NCI-H510A treated with DMSO at 0.1 percent for 48 hours (cell line): ENCODE measurements at places on chromosomes 6 and 20.

GRCh38 chr6:168222115-168223043, 97.2 kb downstream of the DACT2 start:
- no peak for DNase-seq

- DNase-seq: no peak
Observed at GRCh38 chr6:85942844-85943243, 300.2 kb upstream of the SYNCRIP start.

DNA sequence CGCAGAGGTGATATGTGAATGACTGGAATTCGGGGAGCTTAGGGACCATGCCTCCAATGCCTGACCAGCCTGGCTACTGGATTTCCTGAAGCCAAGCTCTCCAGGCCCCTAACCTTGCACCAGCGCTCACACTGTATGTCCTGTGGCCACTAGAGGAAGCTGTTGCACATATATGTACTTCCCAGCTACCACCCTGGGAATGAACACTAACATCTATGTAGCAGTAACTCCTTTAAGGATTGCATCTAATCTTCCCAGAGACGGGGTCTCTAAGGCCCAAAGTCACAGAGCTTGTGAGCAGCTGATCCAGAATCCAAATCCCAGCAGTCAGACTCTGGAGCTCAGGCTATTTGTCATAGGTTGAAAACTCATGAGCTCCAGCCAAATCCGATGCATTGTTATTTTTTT, 20.4 kb upstream of the BPIFB1 start:
- peak; percentile 69 for DNase-seq

DNA sequence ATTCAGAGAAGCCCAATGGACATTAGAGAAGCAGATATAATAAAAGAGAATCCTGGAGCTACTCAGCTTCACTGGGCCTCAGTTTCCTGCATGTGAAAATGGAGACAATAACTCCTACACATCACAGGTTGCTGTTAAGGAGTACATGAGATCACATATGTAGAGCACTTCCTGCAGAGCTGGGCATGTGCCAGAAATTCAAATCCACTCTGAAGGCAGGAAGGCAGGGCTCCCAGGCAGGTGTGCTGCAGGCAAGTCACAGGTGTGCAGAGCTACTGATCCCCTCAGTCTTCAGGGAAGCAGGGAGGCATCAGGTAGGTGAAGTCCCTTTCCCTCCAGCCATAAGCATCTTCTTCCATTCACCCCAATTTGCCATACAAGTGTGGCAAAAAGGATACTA, 48.0 kb downstream of the DST start:
- DNase-seq: peak; percentile 98

DNA sequence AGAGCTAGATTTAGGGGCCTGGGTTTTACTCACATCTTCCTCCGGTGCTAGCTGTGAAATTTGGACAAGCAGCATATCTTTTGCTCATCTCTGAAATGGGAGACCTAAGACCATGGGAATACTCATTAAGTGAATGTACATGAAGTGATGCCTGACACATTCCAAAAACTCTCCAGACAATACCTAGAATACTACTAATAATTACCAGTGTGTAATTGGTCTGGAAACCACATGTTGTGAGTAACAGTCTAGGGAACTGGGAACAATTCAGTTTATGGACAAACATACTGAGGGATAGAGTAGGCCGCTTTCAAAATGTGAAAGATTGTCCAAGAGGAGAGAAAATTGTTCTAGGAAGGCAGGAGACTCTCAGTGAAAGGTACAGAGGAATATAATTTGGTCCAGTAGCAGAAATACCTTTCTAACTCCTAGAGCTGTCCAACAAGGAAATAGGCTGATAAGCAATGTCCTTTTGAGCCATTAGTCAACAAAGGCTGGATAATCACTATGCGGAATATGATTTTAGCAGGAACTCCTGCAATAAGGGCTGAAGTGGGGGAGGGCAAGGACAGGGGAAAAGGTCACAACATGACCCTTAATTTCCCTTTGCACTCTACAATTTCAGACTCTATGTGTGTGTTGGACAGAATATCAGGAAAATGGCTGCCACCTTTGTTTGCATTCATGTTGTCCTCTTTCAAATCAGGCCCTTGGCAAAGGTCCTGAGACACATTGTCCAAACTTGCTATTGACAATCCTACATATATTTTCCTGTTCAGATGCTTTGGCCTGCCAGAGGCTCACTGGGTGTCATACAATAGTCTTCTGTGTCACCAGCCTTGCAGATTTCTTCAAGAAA, 315.4 kb downstream of the PLCB1 start:
- DNase-seq: no peak

- peak; percentile 23 for DNase-seq
Observed at GRCh38 chr6:69866770-69867638, 648 bp downstream of the COL19A1 start.

DNA sequence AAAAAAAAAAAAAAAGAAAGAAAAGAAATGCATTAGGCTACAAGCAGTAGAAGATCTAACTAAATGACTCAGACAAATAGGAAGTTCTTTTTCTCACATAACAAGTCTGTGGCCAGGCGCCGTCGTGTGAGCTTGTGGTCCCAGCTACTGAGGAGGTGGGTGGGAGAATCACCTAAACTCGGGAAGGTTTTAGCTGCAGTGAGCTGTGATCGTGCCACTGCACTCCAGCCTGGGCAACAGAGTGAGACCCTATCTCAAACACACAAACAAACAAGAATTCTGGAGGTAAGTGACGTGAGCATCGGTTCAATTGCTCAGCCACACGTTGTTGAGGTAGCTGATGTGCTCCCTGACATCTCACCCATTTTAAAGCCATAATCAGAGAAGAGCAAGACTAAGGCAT, 37.9 kb upstream of the SLC23A2 start:
- no peak for DNase-seq

DNA sequence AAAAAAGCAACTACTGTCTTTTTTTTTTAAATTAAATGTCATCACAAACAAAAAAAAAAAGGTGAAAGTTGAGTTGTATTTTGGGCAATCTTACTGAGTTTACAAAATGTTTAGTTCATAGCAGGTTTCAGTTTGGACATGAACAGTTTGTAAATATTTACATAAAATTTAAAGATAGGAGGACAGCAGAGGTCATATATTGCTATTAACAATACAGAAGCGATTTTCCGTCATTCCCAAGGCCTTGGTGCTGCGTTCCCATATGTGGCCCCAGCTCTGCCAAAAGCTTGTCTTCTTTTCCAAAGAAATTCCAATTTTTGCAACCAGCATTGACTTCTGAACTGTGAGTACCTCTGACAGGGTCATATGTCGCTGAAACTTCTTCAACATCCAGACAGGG, 5.1 kb downstream of the BACH2 start:
- DNase-seq: no peak

DNA sequence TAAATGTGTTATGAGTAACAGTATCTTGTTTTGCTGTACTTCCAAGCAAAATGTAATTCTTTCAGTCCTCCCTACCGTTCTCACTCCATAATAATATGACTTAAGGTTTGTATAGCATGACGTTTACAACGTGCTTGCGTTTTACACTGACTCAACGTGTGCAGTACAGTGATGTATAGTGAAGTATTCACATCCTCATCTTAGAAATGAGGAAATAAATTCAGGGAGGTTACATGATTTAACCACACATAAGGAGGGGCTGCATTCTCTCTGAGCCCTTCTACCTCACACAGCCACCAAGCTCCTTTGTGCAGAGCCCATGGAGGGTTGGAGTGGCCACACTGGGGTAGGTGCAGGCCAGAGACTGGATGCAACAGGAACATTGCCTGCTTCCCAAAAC, 164.5 kb downstream of the MTHFD1L start:
- no peak for DNase-seq

- DNase-seq: no peak
Observed at GRCh38 chr20:1851396-1851795, 43.8 kb upstream of the SIRPA start.

DNA sequence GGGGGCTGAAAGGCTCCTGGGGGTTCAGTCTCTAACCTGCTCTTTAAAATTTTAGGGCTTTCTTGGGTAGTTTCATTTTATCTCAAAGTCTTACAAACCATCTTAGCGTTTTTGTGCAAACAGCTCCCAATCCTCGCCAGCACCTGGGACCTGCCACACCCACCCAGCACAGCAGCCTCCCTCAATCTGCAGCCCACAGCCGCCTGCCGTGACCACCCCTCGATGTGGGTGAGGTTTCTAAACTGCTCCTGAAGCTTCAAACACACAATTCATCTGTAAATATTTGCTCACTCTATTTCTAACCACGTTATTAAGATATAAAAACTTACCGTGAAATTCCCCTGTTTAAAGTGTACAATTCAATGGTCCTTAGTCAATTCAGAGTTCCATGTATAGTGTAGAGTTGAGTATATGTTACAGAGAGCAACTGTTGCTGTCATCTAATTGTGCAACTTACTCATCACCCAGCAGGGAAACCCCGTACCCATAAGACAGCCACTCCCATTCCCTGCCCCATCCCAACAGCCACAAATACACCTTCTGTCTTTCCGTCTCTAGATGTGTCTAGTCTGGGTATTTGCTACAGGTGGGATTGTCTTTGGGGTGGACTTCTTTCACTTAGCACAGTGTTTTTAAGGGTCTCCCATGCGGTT, 381.0 kb downstream of the TAF4 start:
- DNase-seq: no peak

DNA sequence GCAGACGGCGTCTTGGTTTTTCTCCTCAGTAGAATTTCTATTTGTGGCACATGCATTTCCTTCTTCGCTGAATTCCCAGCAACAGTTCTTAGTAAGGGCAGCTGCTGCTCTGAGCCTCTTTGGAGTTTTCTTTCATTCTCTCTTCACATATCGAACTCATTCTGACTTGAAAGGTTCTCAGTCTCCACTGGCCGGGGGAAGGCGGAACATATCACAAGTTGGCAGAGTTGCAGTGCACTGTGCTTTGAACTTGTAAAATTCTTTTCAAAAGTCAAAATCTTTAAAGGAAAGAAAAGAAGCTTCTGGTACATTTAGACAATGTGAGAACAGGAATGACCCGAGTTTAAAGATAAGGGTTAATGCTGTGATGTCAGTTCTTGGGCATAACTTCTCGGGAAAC, 286.1 kb upstream of the MAP3K7 start:
- DNase-seq: no peak

DNA sequence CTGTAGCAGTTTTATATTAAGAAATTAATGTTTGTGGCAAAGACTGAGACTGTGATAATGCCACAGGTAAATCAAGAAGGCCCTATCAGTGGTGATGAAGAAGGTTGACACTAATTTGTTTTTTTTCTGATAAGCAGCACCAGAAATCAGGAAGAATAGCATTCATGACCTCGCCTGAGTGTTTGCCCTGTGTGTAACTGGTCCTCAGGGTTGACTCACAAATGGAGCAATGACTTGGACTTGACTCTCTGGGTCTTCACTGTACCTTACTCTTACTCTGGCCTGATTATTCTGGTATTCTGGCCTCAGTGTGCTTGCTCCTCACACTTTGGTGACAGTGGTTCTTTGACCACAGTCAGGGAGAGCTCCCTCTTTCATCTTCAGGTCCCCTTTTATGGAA, 243.9 kb downstream of the HAO1 start:
- no peak for DNase-seq

DNA sequence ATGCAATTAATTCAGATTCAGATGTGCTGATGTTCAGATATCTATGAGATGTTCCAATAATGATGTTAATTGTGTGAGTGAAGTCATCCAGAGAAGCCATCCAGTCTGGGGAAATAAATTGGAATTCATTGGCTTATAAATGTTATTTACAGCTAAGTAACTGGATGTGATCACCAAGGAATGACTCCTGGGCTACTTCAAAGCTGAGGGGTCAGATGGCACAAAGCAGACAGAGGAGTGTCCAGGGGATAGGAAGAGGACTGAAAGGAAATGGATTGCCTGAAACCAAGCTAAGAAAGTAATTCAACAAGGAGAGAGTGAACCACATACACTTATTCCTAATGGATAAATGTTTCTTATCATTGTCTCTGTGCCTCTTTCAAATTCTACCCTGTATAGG, 4.5 kb upstream of the MLIP start:
- no peak for DNase-seq

DNA sequence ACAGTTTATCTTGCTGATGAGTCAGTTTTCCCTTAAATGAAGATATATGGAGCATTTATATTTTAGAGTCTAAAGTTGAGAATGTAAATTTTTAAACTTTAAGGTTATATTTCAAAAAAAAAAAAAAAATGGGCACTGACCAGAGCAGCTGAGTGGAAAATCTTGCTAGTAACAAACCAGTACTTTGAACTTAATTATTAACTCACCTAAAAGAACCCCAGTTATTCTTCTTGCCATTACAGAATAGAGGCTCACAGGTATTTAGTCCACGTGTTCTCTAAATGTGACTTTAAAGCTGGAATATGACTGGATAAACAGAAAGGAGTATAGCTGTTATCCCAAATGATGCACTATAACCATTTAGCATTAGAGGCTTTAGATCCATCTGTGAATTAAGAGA, 178.4 kb downstream of the COL9A1 start:
- no peak for DNase-seq

- DNase-seq: no peak
Observed at GRCh38 chr6:17665132-17665531, 41.6 kb downstream of the NUP153 start.

DNA sequence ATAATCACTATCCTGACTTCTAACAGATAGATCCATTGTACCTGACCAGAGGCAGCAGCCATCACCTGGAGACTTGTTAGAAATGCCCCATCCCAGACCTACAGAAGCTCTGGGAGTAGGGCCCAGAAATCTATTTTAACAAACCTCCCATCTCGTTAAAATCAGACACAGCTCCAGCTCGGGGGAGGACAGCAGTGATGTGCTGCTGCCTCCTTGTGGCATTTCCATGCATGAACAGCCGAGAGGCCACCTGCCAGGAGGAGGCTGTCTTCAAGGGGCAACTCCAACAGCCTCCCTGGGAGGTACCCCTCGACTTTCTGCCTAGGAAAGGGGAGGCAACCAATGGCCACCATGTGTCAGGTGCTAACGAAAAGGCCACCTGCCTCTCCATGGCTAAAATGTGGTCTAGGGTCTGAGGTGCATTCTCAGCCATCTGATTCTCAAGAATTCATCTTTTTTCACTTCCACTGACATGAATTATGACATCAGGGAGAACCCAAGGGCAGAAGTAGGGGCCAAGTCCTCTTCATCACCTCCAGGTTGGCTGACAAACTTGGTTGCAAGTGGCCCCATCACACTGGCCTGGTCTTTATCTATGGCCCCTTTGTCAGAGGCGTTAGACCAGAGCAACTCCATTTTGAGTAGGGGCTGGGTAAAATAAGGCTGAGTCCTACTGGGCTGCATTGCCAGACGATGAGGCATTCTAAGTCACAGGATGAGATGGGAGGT, 12.2 kb upstream of the KCNK15 start:
- DNase-seq: peak; percentile 41

DNA sequence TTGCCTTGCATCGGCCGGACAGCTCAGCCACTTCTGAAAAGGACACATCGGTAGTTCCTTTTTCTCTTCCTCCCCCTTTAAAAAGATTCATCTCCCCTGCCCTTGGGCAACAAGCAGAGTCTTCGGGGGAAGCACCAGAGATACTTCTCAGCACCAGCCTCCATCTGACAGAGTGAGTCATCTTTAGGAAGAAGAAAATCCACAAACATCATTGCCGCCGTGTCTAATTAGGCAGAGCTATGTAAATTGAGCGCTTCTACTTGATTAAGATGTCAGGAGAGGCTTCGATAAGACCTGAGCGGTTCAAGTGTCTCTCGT, 186.4 kb downstream of the TAF4 start:
- no peak for DNase-seq

GRCh38 chr20:14113416-14113815, 118.1 kb downstream of the MACROD2 start:
- no peak for DNase-seq

GRCh38 chr6:41633056-41633634, 5.1 kb upstream of the MDFI start:
- no peak for DNase-seq
